BJ (cell line): ENCODE measurements at places on chromosomes 3 and 15.

DNA sequence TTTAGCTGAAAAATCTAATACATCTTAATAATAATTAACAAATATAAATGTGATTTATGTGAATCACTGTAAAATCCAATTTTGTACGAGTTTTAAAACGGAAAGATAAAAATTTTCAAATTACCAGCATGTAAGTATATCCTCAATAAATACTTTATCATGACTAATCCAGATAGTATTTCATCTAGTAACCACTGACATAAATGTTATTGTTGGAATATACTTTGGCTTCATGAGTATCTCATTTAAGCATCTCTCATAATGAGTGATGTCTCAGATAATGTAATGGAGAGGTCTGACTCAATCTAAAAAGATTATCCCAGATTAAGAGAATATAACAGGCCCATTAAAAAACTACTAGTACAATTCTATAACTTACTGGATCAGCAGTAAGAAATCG, 216.3 kb downstream of the STAG1 start:
- no peak for DNase-seq

GRCh38 chr3:57779666-57780065, 23.6 kb downstream of the SLMAP start:
- no peak for DNase-seq

DNA sequence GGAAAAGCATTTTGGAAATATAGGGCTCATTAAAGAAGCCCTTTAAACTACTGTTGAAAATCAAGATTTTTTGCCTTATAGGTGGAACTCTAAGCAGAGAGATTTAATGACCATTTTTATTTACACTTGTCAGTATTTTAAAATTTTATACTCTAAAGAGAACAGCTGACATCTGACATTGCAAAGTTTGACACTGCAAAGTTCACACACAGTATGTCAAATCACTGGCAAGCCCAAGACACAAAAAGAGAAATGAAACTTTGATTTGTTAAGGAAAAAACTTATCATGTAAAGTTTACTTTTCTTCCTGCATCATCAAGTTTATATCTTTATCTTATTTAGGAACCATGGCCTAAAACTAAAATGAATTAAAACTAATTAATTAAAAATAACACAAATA, 40.2 kb downstream of the DPH6 start:
- DNase-seq: no peak

- DNase-seq: no peak
Observed at GRCh38 chr3:177051411-177051810, 145.9 kb downstream of the TBL1XR1 start.

- DNase-seq: no peak
Observed at GRCh38 chr3:189794518-189794917, 163.3 kb downstream of the TP63 start.

GRCh38 chr15:92025706-92026270, 172.3 kb downstream of the SLCO3A1 start:
- DNase-seq: no peak

GRCh38 chr3:193974191-193974652, 161.7 kb upstream of the HES1 start:
- peak; percentile 64 for DNase-seq

DNA sequence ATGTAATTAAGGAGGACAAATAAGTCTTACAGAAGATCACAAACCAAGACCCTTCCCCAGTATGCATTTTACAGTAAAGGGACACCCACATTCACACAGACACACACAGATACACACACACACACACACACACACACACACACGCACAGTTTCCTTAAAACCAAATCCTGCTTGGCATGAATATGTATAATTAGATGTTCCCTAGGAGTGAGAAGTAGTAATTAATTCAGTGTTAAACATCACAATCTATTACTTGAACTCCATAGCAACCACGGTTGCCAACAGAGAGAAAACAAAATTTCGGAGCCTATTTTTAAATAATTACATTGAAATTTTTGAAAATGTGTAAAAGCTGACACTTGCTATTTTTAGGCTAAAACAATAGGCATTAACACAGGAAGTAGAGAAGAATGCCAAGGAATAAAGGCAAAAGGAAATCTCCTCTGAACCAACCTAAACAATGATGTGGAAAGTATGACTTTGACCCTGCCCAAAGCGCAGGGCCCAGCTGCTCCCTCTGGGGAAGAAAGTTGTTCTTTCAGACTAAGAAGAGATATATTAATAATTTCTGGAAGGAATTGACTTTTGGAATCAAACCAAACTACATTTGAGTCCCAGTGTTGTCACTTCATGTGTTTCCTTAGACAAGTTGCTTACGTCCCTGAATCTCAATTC, 215.3 kb downstream of the CPNE4 start:
- DNase-seq: no peak

- DNase-seq: no peak
Observed at GRCh38 chr15:81294516-81294880, 29.4 kb downstream of the STARD5 start.

DNA sequence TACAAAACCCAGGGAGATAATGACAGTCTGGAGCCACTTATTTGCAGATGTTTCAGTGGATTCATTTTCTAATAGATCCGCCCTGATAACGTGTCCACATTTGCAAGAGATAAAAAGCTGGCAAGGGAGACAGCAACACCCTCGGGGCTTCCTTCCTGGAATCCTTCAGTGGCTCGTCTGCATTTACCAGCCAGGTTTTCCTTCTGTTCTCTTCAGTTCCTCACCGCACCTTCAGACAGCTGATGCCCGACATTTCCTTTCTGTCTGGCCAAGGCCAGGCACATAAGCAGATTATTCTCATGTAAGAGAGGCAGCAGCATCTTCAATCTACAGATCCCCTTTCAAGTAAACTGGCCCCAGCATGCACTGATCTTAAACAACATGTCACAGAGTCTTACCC, 56.2 kb upstream of the SPATA12 start:
- DNase-seq: no peak

- DNase-seq: no peak
Observed at GRCh38 chr3:94862703-94863102, 799.8 kb downstream of the NSUN3 start.

GRCh38 chr3:11459186-11459824, 184.4 kb downstream of the VGLL4 start:
- no peak for DNase-seq
